Endothelial cell (in vitro differentiated cells): ENCODE measurements at places on chromosomes 6 and 20. TPM values are rescaled to one million over a fixed set of nuclear protein-coding genes. Genes with fewer than 3 reads are reported as not detected.

BEND6 gene
- 0.97 TPM for total RNA-seq

HLA-DQB1 gene
- 22.0 TPM for total RNA-seq

SRPK1 gene
- total RNA-seq = 59.6 TPM

KHDRBS2 gene
- not detected for total RNA-seq

ELOVL2 gene
- 0.31 TPM for total RNA-seq

TRIM38 gene
- total RNA-seq = 3.8 TPM

SCUBE3 gene
- total RNA-seq = 1.2 TPM

ZFP57 gene
- total RNA-seq = 1.0 TPM

NTSR1 gene
- total RNA-seq = not detected

SHLD1 gene
- 7.1 TPM for total RNA-seq

POM121L2 gene
- total RNA-seq = 1.3 TPM

MCM8 gene
- 8.2 TPM for total RNA-seq

DNA sequence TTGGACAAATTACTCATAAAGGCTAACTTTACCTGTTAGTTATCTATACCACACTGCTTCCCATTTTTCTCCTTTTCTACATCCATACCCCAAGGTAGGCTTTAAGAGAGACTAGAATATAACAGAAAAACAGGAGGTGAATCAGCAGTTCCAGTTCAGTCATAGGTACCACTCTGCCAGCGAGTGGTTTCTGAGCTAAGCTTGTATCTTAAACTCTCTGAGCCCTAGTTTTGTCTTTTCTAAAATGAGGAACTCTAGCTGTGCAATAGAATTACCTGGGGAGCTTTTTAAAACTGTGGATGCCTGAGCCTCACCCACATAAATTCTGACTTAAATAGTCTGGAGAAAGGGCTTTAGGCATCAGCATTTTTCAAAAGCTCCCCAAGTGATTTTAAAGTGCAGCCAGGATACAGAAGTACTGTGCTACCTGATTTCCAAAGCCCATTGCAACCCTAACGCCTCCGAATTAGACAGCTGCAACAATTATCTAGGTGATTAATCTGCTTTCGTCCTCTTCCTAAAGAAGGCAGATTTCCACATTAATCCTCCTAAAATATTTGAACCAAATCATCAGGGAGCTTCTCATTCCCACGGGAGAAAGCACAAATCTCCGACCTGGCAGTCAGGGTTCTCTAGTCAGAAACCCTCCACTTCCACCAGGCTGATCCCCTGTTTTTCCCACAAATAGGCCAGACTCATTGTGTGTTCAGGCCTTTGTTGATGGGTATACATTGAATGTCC, 37.4 kb upstream of the RPL7L1 start:
- no peak overlapping the region for H3K4me3 ChIP-seq
- no peaks in the 10 kb centered on the region for H3K36me3 ChIP-seq
- DNase-seq = no peak
- no peak overlapping the region for H3K27ac ChIP-seq
- H3K27me3 ChIP-seq = peaks cover 5% of the 10 kb centered on the region

- no peak overlapping the region for H3K27ac ChIP-seq
- H3K27me3 ChIP-seq = no peaks in the 10 kb centered on the region
- no peak overlapping the region for H3K4me3 ChIP-seq
- no peak for DNase-seq
These were observed 96.0 kb downstream of the CARMIL1 start for GRCh38 chr6:25375125-25375524.

DNA sequence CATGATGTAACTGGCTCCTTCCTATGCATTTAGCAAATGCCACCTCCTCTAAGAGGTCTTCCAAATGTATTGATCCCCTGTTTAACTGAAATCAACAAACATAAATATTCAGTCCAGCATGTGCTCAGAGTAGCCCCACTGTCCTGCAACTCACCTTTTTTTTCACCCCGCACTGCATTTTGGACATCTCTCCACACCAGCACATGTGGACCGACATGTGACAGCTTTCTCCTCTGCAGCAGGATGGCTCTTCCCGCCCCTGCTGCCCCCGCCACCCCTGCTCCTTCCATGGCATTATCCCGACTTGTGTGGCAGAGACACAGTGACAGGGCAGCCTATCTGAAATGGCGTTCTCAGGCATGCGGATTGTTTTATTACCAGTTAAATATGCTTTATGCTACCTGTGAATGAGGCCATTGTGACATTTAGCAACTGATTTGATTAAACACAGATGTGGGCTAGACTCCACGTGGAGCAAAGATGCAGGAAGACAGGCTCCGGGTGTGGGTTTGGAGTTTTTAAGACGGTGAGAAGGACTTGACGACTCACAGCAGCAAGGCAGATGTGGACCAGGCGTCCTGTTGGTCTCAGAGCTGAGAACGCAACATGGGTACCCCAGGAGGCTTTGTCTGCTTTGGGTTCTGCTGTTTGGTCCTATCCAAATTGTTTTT, 161.2 kb downstream of the EYA2 start:
- peaks cover 4% of the 10 kb centered on the region for H3K27me3 ChIP-seq
- no peak overlapping the region for H3K27ac ChIP-seq
- H3K36me3 ChIP-seq = no peaks in the 10 kb centered on the region

- H3K27me3 ChIP-seq = no peaks in the 10 kb centered on the region
- no peaks in the 10 kb centered on the region for H3K36me3 ChIP-seq
- peaks cover 5% of the 10 kb centered on the region for H3K4me1 ChIP-seq
- H3K27ac ChIP-seq = no peak overlapping the region
- no peak for DNase-seq
These were observed 120.0 kb downstream of the CD164 start for GRCh38 chr6:109262261-109262660.

GRCh38 chr6:14118091-14118439, 493 bp downstream of the CD83 start:
- H3K27me3 ChIP-seq = no peaks in the 10 kb centered on the region
- H3K4me3 ChIP-seq = peak overlapping the region; percentile 92
- no peak for DNase-seq
- no peak overlapping the region for H3K27ac ChIP-seq
- no peaks in the 10 kb centered on the region for H3K36me3 ChIP-seq

DNA sequence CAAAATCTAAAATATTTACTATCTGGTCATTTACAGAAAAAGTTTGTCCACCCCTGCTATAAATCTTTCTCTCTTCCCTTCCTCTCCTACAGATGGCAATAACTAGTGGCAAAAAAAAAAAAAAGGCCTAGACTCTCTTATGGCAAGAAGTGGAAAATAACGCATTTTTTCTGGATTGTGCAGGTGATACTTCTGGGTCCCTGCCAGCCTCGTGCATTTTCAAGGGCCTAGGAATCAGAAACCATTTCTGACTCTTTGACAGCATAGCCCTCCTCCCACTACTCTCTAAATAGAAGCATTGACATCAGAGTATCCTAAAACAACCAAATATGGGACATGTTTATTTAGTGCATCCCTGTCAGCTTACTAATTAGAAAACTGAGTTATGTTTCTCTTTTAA, 251.0 kb downstream of the KHDC1L start:
- H3K27me3 ChIP-seq = no peaks in the 10 kb centered on the region
- H3K4me1 ChIP-seq = peaks cover 3% of the 10 kb centered on the region
- no peak overlapping the region for H3K4me3 ChIP-seq
- no peak for DNase-seq
- no peak overlapping the region for H3K27ac ChIP-seq

- no peak overlapping the region for H3K4me3 ChIP-seq
- no peak overlapping the region for H3K27ac ChIP-seq
- peaks cover 5% of the 10 kb centered on the region for H3K4me1 ChIP-seq
- H3K27me3 ChIP-seq = peaks cover 4% of the 10 kb centered on the region
These were observed 37.2 kb downstream of the TRMT6 start for GRCh38 chr20:5913166-5913565.

GRCh38 chr6:109172101-109172746, 76.9 kb downstream of the CEP57L1 start:
- H3K27ac ChIP-seq = no peak overlapping the region
- H3K4me3 ChIP-seq = no peak overlapping the region
- H3K4me1 ChIP-seq = no peaks in the 10 kb centered on the region
- no peaks in the 10 kb centered on the region for H3K27me3 ChIP-seq
- no peak for DNase-seq

DNA sequence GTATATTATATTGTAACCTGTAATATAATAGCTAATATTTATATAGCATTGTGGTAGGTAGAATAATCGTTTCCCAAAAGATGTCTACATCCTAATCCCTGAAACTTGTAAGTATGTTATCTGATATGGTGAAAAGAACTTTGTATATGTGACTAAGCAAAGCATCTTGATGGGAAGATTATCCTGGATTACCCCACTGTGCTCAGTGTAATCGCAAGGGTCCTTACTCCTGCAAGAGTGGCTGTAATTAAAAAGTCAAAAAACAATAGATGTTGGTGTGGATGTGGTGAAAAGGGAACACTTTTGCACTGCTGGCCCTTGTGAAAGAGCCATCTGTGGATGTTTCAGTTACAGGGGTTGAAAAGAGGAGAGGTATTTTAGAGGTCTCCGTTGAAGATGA, 95.2 kb downstream of the EDN1 start:
- no peak overlapping the region for H3K27ac ChIP-seq
- no peak overlapping the region for H3K4me3 ChIP-seq
- no peak for DNase-seq
- H3K36me3 ChIP-seq = no peaks in the 10 kb centered on the region

DNA sequence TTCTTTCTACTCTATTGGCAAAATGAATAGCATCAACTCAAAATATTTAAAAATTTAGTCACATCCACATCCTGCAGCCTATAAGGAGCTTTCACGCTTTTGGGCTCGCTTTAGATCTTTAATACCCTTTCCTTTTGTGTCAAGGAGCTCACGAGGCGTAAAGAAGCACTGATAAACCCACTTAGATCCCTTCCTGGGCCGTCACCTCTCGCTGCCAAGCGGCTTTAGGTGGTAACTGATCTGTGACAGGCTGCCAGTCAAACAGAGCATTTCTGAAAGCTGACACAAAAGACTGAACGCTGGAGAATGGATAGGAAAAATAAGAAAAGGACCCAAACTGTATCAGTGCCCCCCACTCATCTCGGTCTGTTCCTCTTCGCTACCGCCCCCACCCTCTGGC, 385.7 kb upstream of the MMS22L start:
- H3K36me3 ChIP-seq = no peaks in the 10 kb centered on the region
- H3K4me3 ChIP-seq = no peak overlapping the region
- no peaks in the 10 kb centered on the region for H3K27me3 ChIP-seq
- no peak overlapping the region for H3K27ac ChIP-seq

DNA sequence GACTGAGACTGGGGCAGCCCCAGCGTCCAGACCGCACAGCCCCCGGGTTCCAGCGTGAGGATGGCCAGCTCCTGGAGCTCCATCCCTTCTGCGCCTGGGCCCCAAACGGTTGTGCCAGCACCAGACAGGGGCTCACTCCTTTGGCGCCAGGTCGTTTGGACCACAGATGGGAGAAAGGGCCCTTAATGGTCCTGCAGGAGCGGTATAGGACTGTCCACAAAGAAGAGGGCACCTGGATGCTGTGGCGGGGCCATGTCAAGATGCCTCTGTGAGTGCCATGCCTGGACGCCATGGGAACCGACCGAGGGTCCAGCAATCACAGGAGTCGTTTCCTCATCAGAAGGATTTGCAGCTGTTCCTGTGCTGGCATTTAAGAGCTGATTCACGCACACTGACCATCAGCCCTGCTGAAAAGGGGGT, 82.7 kb downstream of the DLL1 start:
- H3K27me3 ChIP-seq = peaks cover 15% of the 10 kb centered on the region
- no peaks in the 10 kb centered on the region for H3K4me1 ChIP-seq
- no peak overlapping the region for H3K4me3 ChIP-seq
- peaks cover 5% of the 10 kb centered on the region for H3K36me3 ChIP-seq
- peak; percentile 0 for DNase-seq

DNA sequence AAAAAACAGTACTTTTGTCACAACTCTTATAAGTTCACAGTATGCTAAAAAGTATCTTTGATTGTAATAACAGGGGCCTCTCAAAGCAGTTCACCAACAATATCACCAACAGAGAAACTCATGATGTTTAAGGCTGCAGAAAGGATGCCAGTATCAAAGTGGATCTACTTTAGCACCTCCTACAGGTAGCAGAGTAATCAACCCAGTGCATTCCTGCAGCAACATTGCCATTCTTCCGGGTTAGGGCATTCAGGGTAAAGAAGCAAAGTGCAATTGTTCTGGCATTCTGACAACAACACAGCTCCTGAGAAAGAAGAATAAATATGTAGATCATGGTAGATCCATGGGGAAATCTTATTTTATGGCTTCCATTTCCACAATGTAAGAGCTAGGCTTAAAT, 7.6 kb upstream of the SLC17A4 start:
- H3K4me1 ChIP-seq = peaks cover 13% of the 10 kb centered on the region
- no peak overlapping the region for H3K4me3 ChIP-seq
- DNase-seq = no peak
- no peaks in the 10 kb centered on the region for H3K36me3 ChIP-seq
- no peak overlapping the region for H3K27ac ChIP-seq
- peaks cover 2% of the 10 kb centered on the region for H3K27me3 ChIP-seq

- no peak for DNase-seq
- H3K27me3 ChIP-seq = peaks cover 13% of the 10 kb centered on the region
- H3K4me3 ChIP-seq = peak overlapping the region; percentile 19
- no peak overlapping the region for H3K27ac ChIP-seq
- peaks cover 35% of the 10 kb centered on the region for H3K36me3 ChIP-seq
These were observed 41.2 kb downstream of the PLCG1 start for GRCh38 chr20:41178495-41178894.

DNA sequence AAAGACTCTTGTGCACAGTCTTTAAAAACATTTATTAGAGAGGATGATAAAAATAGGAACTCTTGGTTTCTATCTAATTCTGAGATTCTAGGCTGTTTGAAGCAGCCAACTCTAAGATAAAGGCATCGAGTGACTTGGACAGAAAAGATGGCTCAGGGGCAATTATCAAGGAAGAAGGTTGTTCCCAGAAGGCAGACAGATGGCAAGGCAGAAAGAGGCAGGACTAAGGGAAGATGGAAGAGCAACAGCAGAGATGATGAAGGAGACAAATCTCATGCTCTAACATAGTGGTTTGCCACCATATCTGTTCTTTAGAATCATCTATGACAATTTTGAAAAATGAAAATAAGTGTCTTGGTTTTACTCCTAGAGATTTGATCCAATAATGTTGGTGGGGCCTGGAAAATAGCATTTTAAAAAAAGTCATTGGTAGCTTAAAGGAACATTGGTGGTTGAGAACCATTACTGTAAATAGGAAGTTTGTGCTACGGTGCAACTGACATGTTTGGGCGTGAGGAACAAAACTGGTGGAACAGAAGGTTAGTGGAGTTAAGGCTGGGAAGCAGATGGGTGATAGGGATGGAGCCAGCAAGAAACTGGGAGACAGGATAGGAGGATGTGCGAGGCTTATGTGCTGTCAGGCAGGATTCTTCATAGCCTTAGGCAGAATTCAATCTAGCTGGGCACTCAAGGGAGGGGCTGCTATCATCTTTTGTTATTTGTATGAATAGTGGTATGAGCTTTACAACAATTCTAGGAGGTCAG, 751.1 kb downstream of the DHX35 start:
- H3K27ac ChIP-seq = no peak overlapping the region
- H3K27me3 ChIP-seq = no peaks in the 10 kb centered on the region
- DNase-seq = no peak
- no peaks in the 10 kb centered on the region for H3K36me3 ChIP-seq
- H3K4me3 ChIP-seq = no peak overlapping the region
- H3K4me1 ChIP-seq = no peaks in the 10 kb centered on the region

- H3K36me3 ChIP-seq = peaks cover 29% of the 10 kb centered on the region
- no peak overlapping the region for H3K4me3 ChIP-seq
- peaks cover 10% of the 10 kb centered on the region for H3K4me1 ChIP-seq
- H3K27me3 ChIP-seq = no peaks in the 10 kb centered on the region
- peak; percentile 25 for DNase-seq
These were observed 65.2 kb downstream of the CDS2 start for GRCh38 chr20:5191829-5192569.
